Activated T-helper 1 cell treated with anti-CD3 and anti-CD28 coated beads, Interleukin-12 subunit alpha, Interleukin-12 subunit beta, Interleukin-2, Interleukin-4 antibody, amounts not matched to agents 30 ng/mL and 10 ng/mL and 1 ng/mL, durations not matched to agents 14 hours and 24 hours and 36 hours (primary cell): ENCODE measurements at places on chromosomes 6 and 20.

DNA sequence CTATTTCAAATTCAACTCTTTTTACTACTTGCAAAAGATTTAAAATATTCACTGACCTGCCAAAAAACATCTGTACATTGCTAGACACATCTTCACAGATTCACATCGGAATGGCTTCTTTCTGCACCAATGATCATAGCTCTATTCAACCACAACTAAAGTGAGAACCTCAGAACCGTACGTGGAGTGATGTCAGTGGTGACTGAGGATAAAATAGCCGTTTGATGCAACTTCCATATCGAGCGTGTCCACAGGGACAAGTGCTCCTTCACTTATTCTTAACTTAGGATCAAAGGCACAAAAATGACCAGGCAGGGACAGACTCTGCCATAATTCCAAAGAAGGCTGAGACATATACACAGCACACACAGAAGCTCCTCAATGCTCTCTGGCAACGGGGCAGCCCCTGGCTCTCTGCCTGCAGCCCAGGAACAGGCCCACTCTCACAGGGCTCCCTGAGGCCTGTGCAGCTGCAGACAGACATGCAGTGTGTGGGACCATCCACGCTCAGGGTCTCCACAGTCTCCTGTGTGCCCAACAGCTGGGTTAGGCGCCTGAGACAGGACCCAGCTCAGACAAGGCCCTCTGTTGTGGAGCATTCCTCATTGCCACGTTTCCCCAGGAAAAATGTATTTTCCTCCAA is 22.8 kb downstream of the FYN start:
- DNase-seq, result no peak

- DNase-seq, result no peak
These were observed 1295.1 kb downstream of the EPHA7 start for GRCh38 chr6:92124200-92124651.

DNA sequence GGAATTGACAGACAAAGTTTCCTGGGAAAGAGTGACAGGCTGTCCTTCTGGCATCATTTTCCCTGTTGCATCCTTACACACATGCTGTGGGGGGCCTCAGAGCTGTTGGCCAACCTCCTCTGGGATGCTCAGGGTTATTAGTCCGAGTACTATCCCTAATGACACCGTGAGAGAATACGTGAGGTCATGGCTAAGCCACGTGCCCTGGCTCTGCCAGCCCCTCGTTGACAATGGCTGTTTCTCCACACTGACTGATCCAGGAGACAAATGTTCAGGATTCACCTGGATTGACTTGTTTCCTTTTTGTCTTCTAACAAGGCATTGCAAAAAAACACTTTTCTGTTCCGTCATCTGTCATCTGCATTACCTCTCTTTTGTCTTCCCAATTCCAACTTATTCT is 604.6 kb downstream of the TFAP2A start:
- no peak for DNase-seq

DNA sequence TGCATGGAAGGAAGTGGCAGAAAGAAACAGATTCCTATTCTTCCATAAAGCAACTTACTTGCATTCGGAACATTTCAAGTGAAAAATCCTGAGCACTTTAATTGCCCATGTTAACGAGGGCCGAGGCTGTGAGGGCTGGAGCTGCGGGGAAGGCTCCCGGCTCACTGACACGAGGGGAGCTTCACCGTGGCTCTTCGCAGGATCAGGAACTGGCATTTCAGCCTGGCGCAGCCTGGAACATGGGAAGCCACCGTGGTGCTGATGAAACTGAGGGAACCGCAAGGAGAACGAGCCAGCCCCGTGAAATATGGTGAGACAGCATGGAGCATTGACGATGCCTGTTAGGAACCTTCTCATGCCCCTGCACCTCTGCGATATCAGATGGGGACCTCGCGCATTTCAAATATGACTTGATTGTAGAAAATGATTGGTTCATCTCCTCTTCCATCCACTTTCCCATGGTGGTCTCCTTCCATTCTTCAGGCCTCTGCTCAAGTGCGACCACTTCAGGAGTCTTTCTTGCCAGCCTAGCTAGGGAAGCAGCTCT is 236.9 kb downstream of the TBXT start:
- no peak for DNase-seq

DNA sequence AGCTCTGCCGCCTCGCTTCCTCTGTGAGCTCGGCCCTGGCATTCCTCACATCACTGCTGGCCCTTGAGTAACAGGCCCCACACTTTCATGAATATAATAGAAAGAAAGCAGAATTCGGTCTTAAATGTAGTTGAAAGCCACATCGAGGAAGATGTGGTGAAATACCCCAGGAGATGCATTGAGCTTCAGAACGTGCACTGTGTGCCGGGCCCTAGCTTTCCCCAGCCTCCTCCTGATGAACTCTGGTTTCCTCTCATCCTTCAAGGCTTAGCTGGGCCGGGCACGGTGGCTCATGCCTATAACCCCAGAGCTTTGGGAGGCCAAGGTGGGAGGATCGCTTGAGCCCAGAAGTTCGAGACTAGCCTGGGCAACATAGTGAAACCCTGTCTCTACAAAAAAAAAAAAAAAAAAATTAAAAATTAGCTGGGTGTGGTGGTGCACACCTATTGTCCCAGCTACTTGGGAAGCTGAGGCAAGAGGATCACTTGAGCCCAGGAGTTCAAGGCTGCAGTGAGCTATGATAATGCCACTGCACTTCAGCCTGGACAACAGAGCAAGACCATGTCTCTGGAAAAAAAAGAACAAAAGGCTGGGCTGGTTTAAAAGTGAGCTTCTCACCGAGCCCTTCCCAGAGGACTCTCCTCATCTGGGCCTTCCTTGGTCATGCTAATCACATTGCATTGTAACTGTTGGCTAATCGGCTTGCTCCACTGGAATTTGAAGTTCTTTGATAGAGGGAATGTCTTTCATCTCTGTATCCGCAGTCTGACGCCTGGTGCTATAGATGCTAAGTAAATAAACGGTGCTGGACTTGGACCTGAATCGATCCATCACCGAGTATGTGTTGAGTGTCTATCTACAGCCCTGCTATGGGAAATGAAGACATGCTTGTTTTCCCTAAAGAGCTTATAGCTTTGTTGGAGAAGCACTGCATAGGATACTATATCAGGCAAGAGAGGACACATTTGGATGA is 43.8 kb upstream of the FOXQ1 start:
- no peak for DNase-seq

- DNase-seq, result peak; percentile 39
These were observed 50.4 kb downstream of the NOL4L start for GRCh38 chr20:32534661-32535240.

- no peak for DNase-seq
These were observed 23.3 kb upstream of the C6orf62 start for GRCh38 chr6:24742216-24742738.

DNA sequence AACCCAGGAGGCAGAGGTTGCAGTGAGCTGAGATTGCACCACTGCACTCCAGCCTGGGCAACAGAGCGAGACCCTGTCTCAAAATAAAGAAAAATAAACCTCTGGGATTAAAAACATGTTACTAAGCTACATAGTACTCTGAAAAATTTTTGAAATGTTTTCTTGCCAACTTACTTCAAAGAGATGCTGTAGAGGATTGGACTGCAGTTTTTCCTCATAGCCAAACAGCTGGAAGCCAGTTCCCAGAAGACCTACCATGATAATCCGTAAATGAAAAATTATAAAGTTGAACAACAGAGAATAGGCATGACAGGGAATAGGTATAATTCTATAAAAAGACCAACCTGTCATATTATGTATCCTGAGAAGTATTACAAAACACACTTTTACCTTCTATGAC is 48.0 kb downstream of the RARS2 start:
- DNase-seq, result no peak

GRCh38 chr6:35492258-35492973 is 4.5 kb downstream of the TEAD3 start:
- no peak for DNase-seq

GRCh38 chr6:142304241-142304640 is 2.4 kb downstream of the ADGRG6 start:
- no peak for DNase-seq

- DNase-seq, result peak; percentile 95
These were observed at the start of the genes TBC1D22B and TMEM217 for GRCh38 chr6:37257634-37258404. TSS of gene TBC1D22B (plus strand) at chr6:37257772. CDS start at chr6:37257918, 146 bp downstream. TSS of gene TMEM217 (minus strand) at chr6:37258144. CDS start at chr6:37219030, 39,114 bp downstream.

GRCh38 chr6:96499781-96500180 is 21.8 kb upstream of the UFL1 start:
- DNase-seq, result peak; percentile 24

- peak; percentile 75 for DNase-seq
These were observed at the start of gene GNAS-AS1 for GRCh38 chr20:58850693-58851174. TSS of gene GNAS-AS1 (minus strand) at chr20:58850902.

- no peak for DNase-seq
These were observed 169.4 kb downstream of the TRDN start for GRCh38 chr6:123467392-123467791.

- no peak for DNase-seq
These were observed 29.2 kb upstream of the SSR1 start for GRCh38 chr6:7341989-7342742.

- no peak for DNase-seq
These were observed 181.0 kb downstream of the GJA1 start for GRCh38 chr6:121616406-121616805.

GRCh38 chr20:36493051-36493800 is 48.1 kb upstream of the MYL9 start:
- no peak for DNase-seq

GRCh38 chr6:100427452-100427851 is 37.3 kb downstream of the SIM1 start:
- no peak for DNase-seq

DNA sequence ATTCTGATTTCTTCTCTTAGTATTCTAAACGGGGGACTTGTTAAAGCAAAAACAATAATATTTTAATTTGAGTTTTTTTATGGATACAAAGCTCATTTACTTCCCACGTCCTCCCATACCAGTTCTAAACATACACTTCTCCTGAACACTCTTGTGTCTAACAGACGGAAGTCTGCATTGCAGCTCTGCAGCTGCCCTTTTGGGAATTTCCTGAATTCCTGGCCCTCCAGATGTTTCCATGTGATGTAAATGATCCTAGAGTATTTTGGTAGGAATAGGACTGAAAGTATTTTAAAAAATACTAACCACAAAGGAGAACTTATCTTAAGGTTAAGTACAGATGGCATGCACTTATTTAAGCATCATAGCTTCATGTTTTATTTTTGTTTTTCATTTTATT is 886.7 kb downstream of the TBC1D32 start:
- DNase-seq, result no peak

GRCh38 chr6:99592900-99593299 is 13.7 kb upstream of the PRDM13 start:
- no peak for DNase-seq

DNA sequence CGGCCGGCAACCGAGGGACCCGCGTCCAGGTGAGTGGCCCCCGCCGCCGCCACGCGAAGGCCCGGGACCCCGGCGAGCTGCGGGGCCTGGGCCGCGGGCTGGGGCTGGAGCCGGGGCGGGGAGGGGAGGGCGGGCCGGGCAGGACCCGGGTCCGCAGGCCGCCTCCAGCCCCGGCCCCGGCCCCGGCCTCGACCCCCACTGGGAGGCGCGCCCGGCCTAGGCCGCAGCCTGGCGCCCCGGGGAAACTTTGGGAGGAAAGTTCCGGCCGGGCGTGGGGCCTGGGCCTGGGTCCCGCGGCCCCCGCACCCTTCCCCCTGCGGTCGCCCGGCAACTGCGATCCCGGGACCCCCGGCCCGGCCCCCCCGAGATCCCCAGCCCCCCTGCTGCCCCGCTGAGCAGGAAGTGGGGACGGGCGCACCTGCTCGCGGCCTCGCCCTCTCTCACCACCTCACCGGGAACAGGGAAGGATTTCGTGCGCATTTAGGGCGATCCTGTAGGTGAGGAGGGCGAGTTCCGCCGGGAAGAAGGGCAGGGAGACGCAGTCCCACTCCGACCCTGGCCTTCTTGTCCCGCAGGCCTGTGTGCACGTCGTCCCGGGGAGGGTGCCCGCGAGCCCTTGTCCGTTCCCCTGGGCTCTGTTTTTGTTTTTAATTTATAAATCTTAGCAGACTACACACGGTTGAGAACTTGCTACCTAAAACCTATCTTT is 402 bp downstream of the OSBPL2 start:
- no peak for DNase-seq

DNA sequence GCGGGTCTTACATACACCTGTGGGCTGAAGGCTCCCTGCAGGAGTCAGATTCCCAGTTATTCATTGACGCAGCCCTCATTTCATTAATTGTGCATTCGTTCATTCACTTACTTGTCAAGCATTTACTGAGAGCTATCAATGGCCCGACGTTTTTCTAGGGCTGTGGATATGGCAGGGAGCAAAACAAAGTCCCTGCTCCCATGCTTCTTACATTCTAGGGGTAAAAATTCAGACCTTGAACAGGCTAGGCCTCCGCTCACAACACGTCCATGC is 369 bp upstream of the NSFL1C start:
- DNase-seq, result no peak

DNA sequence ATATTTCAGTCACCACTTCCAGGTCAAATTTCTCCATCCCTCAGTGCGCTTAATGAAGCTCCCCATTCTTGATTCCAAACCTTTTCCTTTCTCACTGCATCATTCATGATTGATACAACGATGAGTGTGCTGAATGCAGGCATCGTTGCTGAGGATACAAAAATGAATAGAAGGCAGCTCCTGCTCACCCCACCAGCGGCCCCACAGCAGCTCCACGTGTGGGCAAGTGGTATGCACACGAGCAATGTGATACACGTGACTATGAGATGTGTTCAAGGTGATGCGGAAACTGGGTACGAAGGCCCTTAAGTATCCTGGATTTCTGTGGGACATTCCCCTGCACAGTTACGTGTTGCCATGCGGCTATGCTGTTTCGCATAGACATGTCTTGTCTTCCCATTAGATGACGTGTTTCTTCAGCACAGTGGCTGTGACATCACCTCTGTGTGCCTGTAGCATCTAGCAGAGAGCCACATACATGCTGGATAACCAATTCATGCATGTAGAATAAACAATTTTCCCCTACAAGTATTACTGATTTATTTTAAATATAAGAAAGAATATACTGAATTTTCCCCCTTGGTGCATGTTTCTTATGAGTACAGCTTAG is 260.5 kb upstream of the AGPAT4 start:
- DNase-seq, result no peak

DNA sequence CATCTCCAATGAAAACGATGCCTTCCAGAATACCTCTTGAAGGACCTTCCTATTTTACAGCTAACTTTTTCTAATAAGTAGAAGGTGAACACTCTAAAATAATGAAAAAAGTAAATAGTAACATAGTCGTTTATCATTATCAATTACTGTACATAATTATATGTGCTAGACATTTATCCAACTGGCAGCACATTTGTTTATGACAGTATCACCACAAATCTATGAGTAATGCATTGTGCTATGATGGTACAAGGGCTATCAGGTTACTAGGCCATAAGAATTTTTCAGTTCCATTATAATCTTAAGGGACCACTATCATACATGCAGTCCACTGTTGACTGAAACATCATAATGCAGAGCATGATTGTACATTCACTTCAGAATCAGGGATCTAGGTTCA is 68.4 kb downstream of the ATG5 start:
- no peak for DNase-seq

DNA sequence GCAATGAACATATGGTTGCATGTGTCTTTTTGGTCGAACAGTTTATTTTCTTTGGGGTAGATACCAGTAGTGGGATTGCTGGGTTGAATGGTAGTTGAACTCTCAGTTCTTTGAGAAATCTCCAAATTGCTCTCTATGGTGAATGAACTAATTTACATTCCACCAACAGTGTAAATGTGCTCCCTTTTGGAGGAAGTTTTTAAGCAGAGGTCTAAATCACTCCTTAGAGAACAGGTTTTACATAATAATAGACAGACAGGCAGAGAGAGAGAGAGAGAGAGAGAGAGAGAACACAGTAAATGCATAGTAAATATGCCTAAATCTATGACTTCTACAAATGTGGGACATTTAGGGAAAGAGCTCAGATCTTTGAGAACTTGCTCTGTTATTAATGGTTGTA is 37.6 kb downstream of the GRM1 start:
- no peak for DNase-seq

GRCh38 chr20:14444106-14444505 is 106.7 kb upstream of the FLRT3 start:
- DNase-seq, result no peak
